Mesendoderm (in vitro differentiated cells): ENCODE measurements at places on chromosomes 4 and X.

GRCh38 chrX:55638933-55639332 is 15.7 kb downstream of the FOXR2 start:
- DNase-seq = no peak

- DNase-seq = peak; percentile 13
These were observed 153.2 kb upstream of the RPL34 start for GRCh38 chr4:108466936-108467902.

GRCh38 chrX:23820235-23820782 is 37.3 kb downstream of the SAT1 start:
- no peak for DNase-seq

GRCh38 chrX:21958916-21959315 is 18.4 kb downstream of the SMS start:
- DNase-seq = no peak

DNA sequence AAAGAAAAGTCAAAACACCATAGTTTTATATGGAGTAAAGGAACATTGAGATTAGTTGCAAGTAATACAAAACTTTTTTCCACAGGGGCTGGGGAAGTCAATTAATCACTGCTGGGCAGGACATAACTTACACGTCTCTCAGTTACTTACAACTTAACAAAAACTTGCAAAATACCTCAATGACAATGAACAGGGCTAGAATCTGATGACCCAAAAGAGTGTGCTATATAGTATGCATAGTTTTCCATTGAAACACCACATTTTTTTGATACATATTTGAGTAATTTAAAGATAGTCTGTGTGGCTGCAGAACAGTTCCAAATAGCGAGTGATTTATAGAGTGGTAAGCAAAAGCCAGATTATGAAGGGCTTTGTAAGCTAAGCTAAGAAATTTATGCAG is 172.3 kb upstream of the TRPC5 start:
- DNase-seq = no peak

DNA sequence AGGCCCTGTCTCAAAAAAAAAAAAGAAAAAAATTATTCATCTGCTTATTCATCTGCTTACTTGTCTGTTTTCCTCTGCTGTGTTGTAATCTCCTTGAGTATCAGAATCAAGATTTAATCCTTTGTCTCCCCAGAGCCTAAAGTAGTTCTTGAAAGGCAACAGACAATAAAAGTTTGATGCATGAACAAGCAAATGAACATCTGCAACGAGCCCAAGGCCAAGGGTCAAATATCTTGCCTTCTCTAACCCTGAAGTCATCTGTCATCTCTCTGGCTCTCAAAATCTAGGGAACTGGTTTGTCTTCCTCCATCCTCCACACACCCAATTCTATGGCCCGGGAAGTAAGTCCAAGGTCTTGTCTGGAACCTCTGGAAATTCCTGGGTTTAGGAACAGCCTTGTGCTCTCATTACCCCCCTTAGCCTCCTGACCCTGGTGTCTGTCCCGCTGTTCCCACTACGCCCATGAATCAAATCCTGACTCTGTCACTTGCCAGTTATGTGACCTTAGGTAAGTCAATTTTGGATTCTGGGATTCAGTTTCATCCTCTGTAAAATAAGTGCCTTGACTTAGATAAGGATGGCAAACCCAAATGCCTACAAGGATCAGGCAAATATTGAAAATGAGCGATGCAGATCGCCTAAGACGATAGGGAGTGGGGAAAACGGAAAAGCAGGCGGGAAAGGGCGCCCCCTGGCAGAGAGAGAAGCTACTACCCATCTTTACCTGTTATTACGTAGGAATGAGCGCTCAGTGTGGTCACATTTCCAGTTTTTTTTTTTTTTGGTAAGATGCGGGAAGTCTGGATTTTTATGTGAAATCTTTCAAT is 102.7 kb upstream of the DHX15 start:
- DNase-seq = peak; percentile 57
